Dermis blood vessel endothelial cell (primary cell): ENCODE measurements at places on chromosomes 1 and 21. TPM values are rescaled to one million over a fixed set of nuclear protein-coding genes. Genes with fewer than 3 reads are reported as not detected.

Gene TTC22
- total RNA-seq: 0.17 TPM in 1 of 2 replicates, not detected in the other

Gene PRAMEF1
- total RNA-seq: not detected in 2 replicates

Gene AKT3
- 86.4 and 87.5 TPM in 2 replicates for total RNA-seq

Gene RIPK4
- 0.09 and 0.51 TPM in 2 replicates for total RNA-seq

Gene PLD5
- not detected in 2 replicates for total RNA-seq

Gene WNT3A
- total RNA-seq: not detected in 2 replicates

Gene OR14K1
- not detected in 2 replicates for total RNA-seq

Gene IRF6
- total RNA-seq: 1.0 and 2.4 TPM in 2 replicates

Gene OR2W3
- total RNA-seq: not detected in 2 replicates

Gene OLIG2
- not detected in 2 replicates for total RNA-seq

Gene LCE1F
- total RNA-seq: not detected in 2 replicates

Gene GJA4
- total RNA-seq: 54.3 and 61.8 TPM in 2 replicates

Gene DDR2
- 6.5 and 11.1 TPM in 2 replicates for total RNA-seq
